ENCODE measurements at places on chromosomes 7 and 10. TPM values are rescaled to one million over a fixed set of nuclear protein-coding genes. Genes with fewer than 3 reads are reported as not detected.

- DNase-seq = peak; percentile 65
- no peaks in the 10 kb centered on the region for H3K36me3 ChIP-seq
- peak overlapping the region; percentile 14 for H3K27ac ChIP-seq
- no peak overlapping the region for H3K4me3 ChIP-seq
- H3K4me1 ChIP-seq = peaks cover 6% of the 10 kb centered on the region
Observed at GRCh38 chr7:3589752-3590151, 288.7 kb downstream of the SDK1 start.

DNA sequence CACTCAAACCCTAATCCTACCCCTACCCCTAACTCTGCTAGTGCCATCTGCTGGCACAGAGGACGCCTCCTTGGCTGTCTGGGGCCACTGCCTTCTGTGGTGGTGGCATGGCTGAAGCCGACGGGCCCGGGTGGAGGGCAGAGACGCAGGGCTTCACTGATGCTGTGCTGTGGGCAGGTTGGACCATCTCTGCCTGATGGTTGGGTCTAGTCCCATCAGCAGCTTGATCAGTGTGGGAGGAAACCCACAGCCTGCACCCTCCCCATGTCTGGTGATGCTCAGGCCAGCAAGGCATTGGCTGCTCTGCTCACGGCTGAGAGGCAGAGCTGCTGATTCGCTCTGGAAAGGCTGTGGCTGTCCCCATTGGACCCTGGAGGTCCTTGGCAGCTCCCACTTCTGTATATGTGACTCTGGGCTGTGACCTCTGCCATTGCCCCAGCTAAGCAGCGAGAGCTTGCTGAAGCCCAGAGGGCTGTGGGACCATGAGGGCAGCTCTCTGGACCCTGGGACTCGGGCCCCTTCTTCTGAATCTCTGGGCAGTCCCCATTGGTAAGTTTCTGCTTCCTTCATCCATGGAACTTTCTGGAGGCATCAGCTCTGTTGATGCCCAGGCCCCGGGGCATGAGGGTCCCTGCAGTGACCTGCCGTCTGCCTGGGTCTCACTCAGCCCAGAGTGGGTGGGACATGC, at the start of gene SCART1:
TSS of gene SCART1 (plus strand) at position 430 of the 688 bp plus-strand sequence. CDS start at position 483, 53 bp downstream.
- no peak within 1 kb of the TSS for H3K4me3 ChIP-seq
- H3K27ac ChIP-seq = no peak within 1 kb of the TSS

DNA sequence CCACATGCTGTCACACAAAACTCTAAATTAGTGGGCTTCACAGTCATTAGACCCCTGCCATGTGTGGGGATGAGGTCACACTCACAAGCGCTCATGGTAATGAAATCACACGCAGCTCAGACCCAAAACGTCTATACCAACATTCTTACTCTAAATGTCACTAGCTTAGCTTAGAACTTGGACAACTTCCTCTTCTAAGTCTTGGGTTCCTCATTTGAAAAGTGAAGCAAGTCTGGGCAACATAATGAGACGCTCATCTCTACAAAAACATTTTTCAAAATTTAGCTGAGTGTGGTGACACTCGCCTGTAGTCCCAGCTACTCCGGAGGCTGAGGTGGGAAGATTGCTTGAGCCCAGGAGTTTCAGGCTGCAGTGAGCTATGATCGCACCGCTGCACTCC, 92.7 kb upstream of the MACROH2A2 start:
- peaks cover 16% of the 10 kb centered on the region for H3K27me3 ChIP-seq
- no peak for DNase-seq
- H3K4me3 ChIP-seq = no peak overlapping the region
- H3K27ac ChIP-seq = no peak overlapping the region

SP8 gene
- total RNA-seq = 0.71 TPM

ORAI2 gene
- 15.4 TPM for total RNA-seq

DNA sequence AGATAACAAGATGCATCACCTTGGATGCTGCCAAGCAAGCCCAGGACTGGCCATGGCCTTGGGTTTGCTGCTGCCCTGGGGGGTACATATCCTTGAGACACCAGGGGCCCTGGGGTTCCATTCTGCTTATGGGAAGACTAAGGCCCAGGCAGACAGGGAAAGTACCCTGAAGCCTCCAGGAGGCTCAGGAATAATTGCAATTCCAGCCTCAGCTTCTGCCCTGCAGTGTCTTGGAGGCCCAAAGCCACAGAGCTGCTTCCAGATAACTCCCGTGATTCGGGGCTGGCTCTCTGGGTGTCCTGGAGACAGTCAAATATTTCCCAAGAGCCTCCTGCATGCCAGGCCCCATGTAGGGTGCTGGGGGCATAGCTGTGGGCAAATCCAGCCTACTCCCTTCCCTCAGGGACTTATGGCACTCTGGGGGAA, 22.6 kb downstream of the MYL10 start:
- H3K4me1 ChIP-seq = no peaks in the 10 kb centered on the region
- no peaks in the 10 kb centered on the region for H3K27me3 ChIP-seq
- H3K36me3 ChIP-seq = no peaks in the 10 kb centered on the region
- H3K27ac ChIP-seq = no peak overlapping the region
- no peak overlapping the region for H3K4me3 ChIP-seq

Data from MCF 10A (cell line).